ENCODE measurements at places on chromosomes 3 and 15.

DNA sequence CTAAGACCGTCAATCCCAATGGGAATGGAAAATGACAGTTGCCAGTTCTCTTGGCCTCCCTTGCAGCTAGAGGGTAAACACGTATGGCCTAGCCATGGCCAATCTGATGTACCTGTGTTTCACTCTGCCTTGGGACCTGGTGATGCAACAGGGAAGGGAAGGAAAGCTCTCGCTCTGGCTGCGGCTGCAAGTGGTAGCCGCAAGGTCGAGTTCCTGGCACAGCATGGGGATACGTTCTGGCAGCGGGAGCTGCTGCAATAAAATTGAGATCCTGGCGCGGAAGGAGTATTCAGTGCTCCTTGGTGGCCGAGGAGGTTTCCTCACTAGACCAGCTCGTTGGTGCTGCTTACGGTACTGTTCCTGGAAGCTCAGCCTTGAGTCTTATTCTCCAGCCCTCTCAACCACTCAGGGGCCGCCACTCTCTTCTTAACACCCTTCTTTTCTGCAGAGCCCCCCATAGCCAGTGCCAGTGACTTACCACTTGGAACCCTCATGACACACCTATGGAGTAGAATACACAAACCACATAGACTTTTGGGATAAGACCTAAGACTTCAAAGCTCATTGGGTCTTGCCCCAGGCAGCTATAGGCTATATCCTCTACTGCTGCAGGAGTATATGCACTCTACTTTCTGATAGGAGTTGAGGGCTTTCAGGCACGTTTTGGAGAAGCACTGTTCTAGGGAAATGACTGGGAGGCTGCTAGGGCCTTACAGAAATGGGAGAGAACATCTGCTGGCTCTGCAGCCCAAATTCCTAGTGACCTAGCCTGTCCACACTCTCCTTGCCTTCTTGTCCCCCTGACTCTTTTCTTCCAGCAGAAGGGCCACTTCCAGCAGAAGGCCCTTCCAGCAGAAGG lies 2.7 kb downstream of the KY start:
- no peak for DNase-seq

DNA sequence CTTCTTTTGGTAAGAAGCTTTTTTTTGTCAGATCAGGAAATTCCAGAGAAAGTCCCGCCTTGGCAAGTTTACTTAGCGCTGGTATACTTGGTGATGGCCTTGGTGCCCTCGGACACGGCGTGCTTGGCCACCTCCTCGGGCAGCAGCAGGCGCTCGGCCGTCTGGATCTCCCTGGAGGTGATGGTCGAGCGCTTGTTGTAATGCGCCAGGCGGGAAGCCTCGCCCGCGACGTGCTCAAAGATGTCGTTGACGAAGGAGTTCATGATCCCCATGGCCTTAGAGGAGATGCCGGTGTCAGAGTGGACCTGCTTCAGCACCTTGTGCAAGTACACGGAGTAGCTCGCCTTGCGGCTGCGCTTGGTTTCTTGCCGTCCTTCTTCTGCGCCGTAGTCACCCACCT lies 46.6 kb downstream of the QTRT2 start:
- no peak for DNase-seq

- DNase-seq: no peak
Observed at GRCh38 chr3:111901637-111902036, 42.6 kb downstream of the PHLDB2 start.

DNA sequence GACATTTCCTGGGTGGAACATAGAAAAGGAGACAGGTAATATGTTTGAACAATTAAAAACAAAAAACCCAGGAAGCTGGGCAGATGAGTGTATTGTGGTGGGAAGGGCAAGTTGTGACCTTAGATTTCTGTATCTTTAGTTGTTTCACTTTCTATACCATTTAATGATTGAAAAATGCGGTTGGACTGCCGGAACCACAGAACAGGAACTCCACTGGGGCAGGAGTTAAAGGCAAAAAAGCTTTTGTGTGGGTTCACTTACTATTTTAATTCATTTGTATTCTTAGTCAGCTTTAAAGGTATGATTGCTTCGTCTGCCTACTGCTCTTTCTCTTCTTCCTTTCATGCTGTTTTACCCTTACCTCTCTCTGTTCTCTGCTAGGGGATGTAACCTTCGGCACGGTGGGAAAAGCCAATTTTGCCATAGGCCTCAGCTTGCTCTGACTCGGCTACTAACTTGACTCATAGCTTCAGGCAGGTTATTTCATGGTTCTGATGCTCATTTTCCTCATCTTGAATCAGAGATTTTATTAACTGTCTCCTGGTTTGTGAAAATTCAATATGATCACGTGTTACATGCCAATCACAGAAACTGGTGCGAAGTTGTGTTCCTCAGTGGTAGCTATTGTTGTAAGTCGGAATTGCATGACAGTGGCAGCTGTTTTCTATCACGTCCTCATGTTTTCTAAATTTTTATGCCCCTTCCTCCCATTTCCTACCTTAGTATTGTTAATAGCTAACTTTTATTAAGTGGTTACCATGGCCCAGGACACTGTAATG lies 1.6 kb upstream of the MCTP2 start:
- peak; percentile 19 for DNase-seq

- DNase-seq: no peak
Observed at GRCh38 chr3:186286114-186286513, 75.9 kb downstream of the DGKG start.

- DNase-seq: peak; percentile 0
Observed at GRCh38 chr3:67109651-67110204, 111.6 kb downstream of the KBTBD8 start.

GRCh38 chr3:156332304-156332703 lies 211.9 kb downstream of the KCNAB1 start:
- no peak for DNase-seq

GRCh38 chr3:151639418-151639740 lies 94.3 kb upstream of the AADACL2 start:
- DNase-seq: no peak

DNA sequence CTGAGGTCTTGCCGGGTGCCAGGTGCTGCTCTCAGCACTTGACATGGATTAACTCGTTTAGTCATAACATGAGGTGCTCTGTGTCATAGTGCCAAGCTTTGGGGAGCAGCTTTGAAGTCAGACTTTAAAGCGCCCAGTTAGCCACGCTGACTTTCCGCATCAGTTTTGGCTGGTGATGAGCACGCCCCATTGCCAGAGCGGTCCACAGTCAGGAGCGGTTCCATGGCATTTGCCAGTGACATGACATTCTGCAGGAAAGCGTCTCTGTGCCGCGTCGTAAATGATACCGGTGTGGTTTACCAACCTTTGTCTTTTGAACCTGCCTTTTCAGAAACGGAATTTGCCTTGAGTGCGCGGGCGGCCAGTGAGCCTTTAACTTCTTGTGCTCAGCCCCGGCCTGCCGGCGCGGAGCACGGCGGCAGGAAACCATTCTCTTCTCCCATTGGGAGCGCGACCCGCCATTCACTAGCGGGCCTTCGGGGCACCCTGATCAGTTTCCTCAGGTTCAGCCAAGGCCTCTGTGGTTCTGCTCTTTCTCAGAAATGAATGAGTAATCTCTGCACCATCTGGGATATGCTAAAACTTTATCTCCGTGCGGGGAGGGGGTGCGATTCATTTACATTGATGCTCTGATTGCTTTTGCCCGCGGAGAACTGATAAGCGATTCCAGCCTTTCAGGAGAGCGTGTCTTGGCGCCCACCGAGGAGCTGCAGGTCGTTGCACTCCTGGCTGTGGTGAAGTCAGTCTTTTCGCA lies 1.7 kb upstream of the SLC2A2 start:
- DNase-seq: peak; percentile 26

DNA sequence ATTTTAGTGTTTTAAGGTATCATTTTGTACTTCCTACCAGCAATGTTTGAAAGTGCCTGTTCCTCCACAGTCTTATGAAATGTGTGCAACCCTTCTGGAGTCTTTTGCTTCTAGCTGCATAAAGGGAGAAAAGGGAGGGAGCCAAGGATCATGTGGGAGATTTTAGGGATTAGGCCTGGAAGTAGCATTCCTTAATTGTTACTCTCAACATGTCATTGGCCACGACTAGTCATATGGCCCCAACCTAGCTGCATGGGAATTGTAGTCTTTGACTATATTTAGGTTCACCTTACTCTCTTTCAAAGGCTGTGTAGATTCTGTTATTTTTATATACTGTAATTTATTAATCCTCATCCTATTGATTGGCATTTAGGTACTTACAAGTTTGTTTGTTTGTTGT lies 14.9 kb downstream of the CRTAP start:
- no peak for DNase-seq

GRCh38 chr3:151084893-151085226 lies 604 bp upstream of the MED12L start:
- DNase-seq: no peak

DNA sequence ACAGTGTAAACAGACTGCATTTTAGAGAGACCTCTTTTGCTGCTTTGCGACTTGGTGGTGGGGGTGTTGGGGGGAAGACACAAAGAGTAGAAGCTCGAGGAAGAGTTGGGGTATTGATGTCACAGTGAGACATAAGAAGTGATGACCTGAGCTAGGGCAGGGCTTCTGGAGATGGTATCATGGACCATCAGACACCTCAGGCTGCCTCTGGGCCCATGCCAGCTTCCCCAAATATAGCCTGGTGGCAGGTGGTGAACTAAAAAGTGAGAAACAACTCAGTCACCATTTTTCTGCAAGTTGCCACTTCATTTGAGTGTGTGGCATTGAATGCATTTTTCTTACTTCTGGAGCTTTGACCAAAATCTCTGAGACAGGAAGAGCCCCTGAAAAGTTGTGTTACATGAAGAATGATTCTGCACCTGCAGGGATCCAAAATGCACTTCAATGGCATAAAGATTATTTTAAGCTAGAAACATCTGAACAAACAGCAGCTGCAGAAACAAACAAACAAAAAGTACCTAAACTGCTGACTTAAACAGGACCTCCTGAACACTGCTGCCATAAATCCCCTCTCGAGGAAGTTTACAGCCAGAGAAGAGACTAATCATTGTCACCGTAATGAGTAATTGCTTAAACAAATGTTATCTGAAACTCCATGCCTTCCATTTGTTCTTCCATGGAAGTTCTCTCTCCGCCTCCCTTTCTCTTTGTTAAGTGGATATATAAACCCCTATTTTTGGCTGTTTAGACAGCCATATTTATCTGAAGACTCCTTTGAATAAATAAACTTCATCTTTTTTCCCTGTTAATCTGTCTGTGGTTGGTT lies 15.2 kb upstream of the XIRP1 start:
- DNase-seq: no peak

DNA sequence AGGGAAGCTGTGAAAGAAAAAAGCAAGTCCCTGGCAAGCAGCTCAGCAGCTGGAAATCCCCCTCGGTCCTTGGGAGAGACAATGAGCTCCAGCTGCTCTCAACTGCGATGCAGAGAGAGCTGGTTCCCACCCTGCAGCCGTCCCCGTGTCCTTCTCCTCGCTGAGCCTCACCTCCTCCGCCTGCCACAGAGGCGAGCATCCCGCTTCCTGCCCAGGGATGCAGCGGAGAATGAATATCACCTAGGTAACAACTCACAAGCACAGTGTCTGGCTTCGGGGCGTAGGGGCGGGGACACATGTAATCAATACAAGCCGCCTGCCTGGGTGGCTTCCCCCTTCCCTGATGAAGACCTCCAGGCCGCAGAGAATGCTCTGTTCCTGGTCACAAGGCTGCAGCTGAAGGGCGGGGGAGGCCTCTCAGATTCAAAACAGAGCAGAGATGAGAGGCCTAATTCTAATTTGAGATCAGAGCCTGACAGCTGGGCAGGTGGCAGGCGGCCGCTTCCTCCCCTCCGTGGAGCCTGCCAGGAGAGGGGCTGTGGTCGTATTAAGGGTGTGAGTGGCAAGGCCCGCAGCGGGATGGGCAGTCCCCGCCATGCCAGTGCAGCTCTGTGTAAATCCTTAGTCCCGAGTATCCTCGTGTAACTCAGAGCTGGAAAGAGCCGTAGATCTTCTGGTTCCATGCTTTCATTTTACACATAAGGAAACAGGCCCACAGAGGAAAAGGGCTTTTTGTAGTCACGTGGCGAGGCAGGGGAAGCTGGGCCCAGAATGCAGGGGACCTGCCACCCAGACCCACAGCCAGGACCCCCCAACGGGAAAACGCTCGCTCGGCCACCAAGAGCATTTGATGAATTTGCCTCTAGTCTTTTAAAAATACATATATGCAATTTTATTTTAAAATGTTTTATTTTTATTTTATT lies 24.3 kb downstream of the ZDHHC19 start:
- DNase-seq: no peak

DNA sequence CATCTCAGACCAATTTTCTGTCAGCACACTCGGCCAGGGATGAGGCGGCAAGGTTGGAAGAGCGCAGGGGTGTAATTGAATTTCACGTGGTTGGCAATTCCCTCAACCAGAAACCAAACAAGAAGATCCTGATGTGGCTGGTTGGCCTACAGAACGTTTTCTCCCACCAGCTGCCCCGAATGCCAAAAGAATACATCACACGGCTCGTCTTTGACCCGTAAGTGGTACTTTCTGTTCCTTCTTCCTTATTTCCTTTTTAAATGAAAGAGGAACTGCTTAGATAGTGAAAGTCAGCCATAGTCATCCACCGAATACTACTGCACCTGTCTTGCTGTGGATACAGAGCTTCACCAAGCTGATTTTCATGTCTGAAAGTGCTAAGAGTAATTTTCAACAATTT lies 60.1 kb downstream of the SGO1 start:
- no peak for DNase-seq

GRCh38 chr15:65870889-65871533 lies 1.7 kb downstream of the RAB11A start:
- no peak for DNase-seq

- DNase-seq: no peak
Observed at GRCh38 chr3:44803298-44803697, 41.7 kb downstream of the KIF15 start.

DNA sequence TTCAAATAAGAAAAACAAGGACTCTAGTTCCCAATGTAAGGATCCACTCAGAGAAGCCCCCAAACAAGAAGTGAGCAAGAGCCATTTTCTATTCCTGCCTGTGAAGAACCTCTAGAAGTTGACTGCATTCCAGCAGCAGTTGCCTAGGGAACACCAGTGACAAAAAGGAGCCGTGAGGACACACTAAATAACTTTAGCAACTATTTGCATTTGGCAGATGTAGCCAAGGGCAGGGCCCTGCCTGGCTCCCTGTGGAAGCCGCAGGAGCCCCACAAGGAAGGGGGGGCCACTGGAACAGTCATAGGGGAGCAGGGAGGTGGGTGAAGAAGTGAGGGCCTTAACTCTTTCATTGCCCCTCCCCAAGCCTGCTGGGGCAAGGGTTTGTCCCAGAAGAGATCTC lies 470.2 kb upstream of the PROK2 start:
- no peak for DNase-seq

GRCh38 chr3:133673746-133674145 lies 12.0 kb upstream of the TOPBP1 start:
- no peak for DNase-seq

DNA sequence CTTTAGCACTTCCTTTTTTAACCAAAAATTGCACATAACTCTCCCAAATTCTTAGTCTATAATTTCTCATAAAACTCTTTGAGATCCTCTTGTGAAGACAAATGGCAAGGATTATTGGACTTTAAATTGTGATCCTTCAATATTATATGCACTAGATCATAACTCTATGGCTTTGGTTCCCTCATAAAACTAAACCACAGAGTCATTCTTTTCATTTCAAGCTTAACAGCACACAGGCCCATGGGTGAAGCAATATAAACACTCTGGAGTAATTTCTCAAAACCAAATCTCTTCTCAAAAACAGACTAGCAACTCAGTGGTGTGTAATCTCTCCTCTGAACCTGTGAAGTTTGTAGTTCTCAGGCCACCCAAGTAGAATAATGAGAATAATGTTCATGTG lies 171.0 kb upstream of the NECTIN3 start:
- no peak for DNase-seq

All from activated CD4-positive, alpha-beta T cell treated with anti-CD3 and anti-CD28 coated beads for 24 hours (primary cell).